ENCODE measurements at places on chromosomes 1 and 21.

- peak; percentile 27 for DNase-seq
Observed at GRCh38 chr1:218344814-218345672, at the start of gene TGFB2. TSS of gene TGFB2 (plus strand) at chr1:218345336. CDS start at chr1:218346702, 1,366 bp downstream.

GRCh38 chr1:166701603-166702100 is 137.6 kb upstream of the POGK start:
- DNase-seq = no peak

- DNase-seq = no peak
Observed at GRCh38 chr1:84344286-84344685, 42.8 kb downstream of the SAMD13 start.

DNA sequence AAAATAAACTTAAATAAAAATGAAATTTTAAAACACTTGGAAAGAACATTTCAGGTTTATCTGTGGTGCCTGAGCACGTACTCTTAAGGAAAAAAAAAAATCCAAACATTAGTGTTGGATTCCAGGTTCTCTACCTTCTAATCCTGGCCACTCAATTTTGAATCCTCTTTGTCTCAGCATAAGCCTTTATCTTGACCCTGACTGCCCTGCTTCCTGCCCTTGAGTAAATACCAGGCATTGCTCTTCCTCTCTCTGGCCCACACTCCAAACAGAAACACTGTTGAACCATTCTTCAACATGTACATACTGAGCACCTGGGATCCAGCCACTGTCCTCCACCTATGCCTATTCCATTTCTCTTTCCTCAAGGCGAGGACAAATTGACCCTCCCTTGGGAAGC is 11.4 kb upstream of the VANGL1 start:
- no peak for DNase-seq

DNA sequence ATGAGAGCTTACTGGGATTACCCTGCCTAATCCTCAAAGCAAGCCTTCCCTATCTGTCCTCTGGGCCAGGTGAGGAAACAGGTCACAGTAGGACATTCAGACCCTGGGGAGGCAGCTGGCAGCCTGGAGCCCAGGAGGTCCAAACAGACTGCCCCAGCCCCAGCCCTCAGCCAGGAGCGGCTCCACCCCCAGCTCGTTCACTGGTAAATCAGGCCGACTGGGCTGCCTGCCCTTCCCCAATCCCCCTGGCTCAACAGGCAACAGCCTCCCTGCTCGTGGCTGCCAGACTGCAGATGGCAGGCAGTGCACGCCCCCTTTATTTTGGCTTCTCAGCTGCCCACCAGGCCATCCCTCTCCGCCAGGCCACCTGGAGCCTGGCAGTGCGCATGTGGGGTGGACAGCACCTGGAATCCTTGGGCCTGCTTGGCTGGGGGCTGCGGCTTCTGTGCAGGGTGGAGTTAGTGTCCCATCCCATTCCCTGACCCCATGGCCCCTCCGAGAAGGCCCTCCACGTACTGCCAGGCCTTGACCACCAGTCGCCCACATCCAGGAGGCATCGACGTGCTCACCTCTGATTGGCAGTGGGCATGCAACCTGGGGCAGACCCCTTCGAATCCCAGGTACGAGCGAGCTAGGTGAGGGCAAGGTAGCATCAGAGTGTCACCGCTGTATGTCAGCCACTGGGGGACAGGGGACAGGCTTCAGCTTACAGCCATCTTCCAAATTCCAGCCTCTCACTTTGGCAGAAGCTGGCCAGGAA is 11.2 kb upstream of the ZNF670 start:
- no peak for DNase-seq

- DNase-seq = no peak
Observed at GRCh38 chr1:240691909-240692705, 80.2 kb upstream of the GREM2 start.

DNA sequence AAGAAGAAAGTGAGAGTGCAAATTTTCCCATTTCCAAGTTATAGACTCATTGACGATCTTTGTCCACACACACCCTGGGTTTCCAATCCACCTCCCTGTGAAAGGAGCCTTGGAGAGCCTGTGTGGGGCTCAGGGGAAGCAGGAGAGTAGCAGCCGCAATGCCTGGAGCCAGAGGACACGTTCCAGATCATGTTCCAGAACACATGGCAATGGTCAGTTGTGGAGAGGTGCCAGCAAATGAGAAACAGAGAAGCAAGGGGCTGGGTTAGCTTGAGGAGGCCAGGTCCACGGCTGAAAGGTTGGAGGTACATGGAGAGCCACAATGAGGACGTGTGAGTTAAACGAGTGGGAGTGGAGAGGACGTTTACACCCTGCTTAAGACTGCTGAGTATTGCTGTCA is 33.0 kb upstream of the SIPA1L2 start:
- DNase-seq = no peak

- no peak for DNase-seq
Observed at GRCh38 chr1:57908147-57908890, 484.5 kb upstream of the DAB1 start.

DNA sequence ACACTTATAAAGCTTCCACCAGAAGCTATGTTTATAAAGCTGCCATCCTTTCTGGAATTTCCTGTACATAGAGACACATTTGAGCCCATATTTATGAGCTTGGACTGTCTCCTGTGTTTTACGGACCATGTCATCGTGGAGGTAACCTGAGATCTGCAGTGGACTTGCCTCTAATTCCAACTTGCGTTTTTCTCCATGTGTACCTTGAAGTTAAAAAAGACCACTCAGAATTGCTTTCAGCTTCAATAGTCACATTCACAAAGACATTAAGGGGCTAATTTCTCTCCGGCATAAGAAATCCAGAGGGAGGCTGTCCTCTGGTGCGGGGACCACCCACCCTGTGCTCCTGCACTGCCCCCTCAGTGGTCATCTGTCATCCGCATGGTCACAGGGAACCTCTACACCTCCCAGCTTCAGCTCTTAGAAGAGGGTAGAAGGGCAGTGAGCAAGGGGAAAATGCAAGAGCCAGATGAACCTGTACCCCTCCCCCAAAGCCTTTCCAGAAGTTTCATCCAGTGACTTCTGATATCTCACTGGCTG is 521.4 kb upstream of the CAMK1G start:
- DNase-seq = no peak

GRCh38 chr1:82390627-82391026 is 589.9 kb downstream of the ADGRL2 start:
- DNase-seq = no peak

- DNase-seq = no peak
Observed at GRCh38 chr1:106022312-106022902, 1034.1 kb upstream of the PRMT6 start.

DNA sequence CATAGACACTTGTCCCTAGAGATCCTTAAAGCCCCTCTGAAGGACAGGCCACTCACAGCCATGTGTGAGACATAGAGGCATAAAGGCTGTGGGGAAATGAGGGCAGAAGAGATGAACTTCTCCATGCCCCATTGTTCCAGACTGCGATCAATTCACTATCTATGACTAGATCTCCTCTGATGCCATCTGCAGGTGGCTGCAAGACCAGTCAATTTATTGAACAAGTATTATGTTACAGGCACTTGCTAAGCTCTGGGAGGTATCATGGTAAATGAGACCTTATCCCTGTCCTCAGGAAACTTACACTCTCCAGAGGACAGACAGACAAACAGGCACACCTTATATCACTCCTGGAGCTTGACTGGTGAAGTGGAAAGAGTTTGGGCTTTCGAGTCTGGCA is 22.9 kb downstream of the UBIAD1 start:
- no peak for DNase-seq

DNA sequence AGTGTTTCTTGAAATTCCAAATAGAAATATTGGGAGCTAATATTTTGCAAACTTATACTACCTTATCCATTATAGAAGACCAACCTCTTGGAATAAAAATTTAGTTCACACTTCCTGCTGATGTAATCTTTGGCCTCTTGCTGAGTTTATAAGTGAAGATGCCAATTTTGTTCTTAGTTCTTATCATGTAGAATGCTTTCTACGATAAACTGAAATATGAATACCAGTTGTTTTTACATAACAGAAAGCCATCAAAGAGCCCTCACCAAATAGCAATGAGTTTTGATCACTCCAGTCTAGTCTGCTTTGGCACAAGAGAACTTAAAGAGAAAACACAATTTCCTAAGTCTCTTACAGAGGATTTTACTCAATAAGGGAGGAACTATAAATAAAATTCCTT is 89.5 kb downstream of the DENND1B start:
- no peak for DNase-seq

DNA sequence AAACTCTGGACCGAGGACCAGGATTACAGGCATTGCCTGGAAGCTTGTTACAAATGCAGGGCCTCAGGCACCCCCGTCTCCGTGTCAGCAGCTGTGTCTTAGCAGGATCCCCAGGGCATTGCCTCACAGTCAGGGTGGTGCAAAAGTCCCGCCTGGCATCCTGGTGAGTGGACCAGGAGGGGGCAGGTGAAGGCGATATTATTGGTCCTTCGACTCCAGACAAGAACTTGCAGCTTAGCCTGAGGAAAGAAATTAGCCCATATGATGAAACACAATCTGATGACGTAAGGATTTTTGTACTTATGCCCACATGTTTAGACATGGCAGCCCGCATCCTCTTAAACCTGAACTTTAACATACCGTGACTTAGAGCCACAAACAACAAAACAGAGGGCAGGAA is 40.8 kb downstream of the RSPH1 start:
- DNase-seq = no peak

GRCh38 chr1:171279678-171280077 is 31.4 kb downstream of the FMO1 start:
- DNase-seq = no peak

DNA sequence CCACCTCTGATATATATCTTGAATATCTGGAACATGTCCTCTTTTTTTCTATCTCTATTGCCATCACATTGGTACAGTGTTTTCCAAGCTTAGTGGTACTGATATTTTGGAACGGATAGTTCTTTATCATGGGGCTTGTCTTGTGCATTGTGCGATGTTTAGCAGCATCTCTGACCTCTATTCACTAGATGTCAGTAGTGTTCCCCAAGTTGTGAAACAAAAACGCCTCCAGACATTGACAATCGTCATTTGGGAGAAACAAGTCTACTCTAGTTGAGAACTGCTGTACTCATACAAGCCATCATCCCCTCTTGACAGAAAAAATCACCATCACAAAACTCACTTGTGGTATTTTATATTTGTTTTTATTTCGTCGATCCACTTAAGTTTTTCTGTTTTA is 79.7 kb upstream of the CHODL start:
- DNase-seq = no peak

- no peak for DNase-seq
Observed at GRCh38 chr1:85330711-85331290, 54.4 kb upstream of the BCL10 start.

GRCh38 chr1:212323066-212323465 is 37.9 kb downstream of the PPP2R5A start:
- DNase-seq = no peak

DNA sequence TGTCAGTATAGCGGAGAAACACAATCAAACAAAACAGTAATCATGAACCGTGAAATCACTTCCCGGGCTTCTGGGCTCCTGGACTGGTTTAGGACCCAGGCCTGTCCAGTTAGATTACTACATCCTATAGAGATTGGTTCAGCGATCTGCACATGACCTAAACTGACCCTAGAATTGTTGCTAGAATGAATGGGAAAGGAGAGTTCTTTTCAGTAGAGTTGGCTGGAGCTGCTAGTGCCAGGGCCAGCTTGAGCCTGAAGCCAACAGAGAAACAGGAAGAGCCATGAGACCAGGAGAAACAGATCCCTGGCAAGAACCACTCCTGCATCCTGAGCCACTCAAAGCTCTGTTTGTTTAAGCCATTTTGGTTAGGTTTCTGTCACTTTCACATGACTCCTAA is 474.3 kb upstream of the C1orf87 start:
- DNase-seq = no peak

- DNase-seq = no peak
Observed at GRCh38 chr1:54537611-54538010, 10.4 kb upstream of the ACOT11 start.

GRCh38 chr1:177959811-177960515 is 9.9 kb downstream of the SEC16B start:
- DNase-seq = no peak

DNA sequence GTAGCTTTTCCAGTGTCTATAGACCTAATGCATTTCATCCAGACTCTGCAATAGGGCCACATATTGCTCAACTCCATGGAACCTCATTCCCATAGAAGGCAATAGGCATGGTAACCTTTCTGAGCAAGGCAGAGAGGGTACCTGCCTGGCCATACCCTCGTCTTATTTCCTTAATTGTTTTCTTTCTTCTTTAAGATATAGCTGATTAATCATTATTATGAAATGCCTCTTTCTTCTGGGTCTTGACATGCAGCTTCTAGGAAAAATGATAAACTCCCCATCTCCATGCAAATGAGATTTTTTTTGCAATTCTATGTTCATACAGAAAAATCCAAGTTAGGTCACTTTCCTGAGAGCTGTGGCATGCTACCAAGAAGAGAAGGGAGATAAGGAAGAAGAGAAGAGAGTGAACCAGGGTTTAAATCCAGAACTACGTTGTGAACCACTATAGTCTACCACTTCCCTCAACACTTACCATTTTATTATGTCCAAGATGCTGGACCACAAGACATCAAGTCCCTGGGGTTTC is 33.0 kb upstream of the IL20 start:
- no peak for DNase-seq

- no peak for DNase-seq
Observed at GRCh38 chr1:4396551-4396950, 257.9 kb upstream of the AJAP1 start.

DNA sequence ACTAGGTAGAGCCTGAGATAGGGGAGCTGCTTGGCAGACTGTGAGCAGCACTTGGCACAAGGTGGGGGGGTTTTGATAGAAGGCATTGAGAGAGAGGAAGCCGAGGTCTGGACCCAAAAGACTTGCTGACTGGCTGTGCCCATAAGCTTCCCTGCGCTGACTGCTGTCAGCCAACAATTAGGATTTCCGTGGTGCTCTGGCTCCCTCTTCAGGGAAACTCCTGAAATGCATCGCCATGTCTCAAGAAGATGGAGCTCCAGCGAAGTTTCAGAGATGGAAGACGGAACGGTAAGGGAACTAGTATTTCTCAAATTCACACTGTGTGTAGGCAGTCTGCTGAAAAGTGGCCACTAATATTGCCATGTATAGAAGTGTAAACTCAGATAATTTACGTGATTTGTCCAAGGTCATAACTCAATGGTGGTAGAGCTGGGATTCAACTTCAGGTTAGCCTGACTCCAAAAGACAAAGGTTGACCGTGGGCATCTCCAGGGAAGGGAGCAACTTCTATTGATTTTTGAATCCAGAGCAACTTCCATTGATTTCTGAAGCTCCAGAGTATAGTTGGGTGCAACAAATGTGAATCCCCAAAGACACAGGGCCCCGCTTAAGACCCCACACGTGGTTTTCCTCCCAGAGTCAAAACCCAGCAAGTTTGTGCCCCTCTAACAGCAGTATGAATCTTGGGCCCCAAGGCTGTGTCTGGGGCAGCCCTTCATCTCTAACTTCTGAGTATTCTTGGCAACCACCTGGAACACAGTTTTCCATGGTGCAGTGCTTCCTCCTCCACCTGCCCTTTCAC is 44.5 kb upstream of the CRNN start:
- peak; percentile 91 for DNase-seq

DNA sequence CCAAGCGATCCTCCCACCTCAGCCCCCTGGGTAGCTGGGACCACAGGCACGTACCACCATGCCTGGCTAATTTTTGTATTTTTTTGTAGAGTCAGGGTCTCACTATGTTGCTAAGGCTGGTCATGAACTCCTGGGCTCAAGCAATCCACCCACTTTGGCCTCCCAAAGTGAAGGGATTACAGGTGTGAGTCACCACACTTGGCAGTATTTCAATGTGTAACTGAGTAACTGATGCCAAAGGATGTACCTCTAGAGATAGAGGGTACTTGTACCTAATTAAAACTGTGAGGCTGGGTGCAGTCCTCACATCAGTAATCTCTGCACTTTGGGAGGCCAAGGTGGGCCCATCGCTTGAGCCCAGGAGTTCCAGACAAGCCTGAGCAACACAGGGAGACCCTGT is 258.7 kb upstream of the DMRTA2 start:
- no peak for DNase-seq

GRCh38 chr1:11357276-11357675 is 84.3 kb downstream of the UBIAD1 start:
- DNase-seq = no peak
